ENCODE measurements at places on chromosomes 3 and 15. TPM values are rescaled to one million over a fixed set of nuclear protein-coding genes. Genes with fewer than 3 reads are reported as not detected.

DAPK2 gene
- 3.7 TPM for total RNA-seq

C3orf18 gene
- 2.3 TPM for total RNA-seq

DNAH12 gene
- total RNA-seq = 0.09 TPM

GOLGA8M gene
- 0.07 TPM for total RNA-seq

CELSR3 gene
- 4.6 TPM for total RNA-seq

ACAN gene
- total RNA-seq = 1.4 TPM

ZDHHC19 gene
- 0.35 TPM for total RNA-seq

NME9 gene
- total RNA-seq = not detected

FBXO40 gene
- total RNA-seq = not detected

PLCB2 gene
- 0.97 TPM for total RNA-seq

SPATA12 gene
- 0.29 TPM for total RNA-seq

LYZL4 gene
- not detected for total RNA-seq

CCNL1 gene
- total RNA-seq = 38.0 TPM

CACNA1D gene
- 0.55 TPM for total RNA-seq

SCAPER gene
- 3.7 TPM for total RNA-seq

CYB561D2 gene
- total RNA-seq = 18.1 TPM

LSMEM2 gene
- total RNA-seq = not detected

FRMD5 gene
- total RNA-seq = 2.1 TPM

HHLA2 gene
- total RNA-seq = 0.03 TPM

KNSTRN gene
- total RNA-seq = 46.8 TPM

SLC12A8 gene
- 2.3 TPM for total RNA-seq

IFRD2 gene
- 93.3 TPM for total RNA-seq

ZNF860 gene
- 1.5 TPM for total RNA-seq

SECISBP2L gene
- 7.5 TPM for total RNA-seq

CHCHD6 gene
- 20.2 TPM for total RNA-seq

CYP1A1 gene
- total RNA-seq = 1.2 TPM

GOLGA6L10 gene
- 0.50 TPM for total RNA-seq

TARS3 gene
- 6.6 TPM for total RNA-seq

DLL4 gene
- 2.9 TPM for total RNA-seq

TMEM207 gene
- total RNA-seq = not detected

LRRC15 gene
- 0.13 TPM for total RNA-seq

FGF12 gene
- 0.67 TPM for total RNA-seq

CLDN16 gene
- total RNA-seq = 0.16 TPM

GOLGA8T gene
- total RNA-seq = 1.6 TPM

APOD gene
- 1.8 TPM for total RNA-seq

ACOX2 gene
- 8.8 TPM for total RNA-seq

GMNC gene
- total RNA-seq = not detected

BCHE gene
- total RNA-seq = 1.1 TPM

MGA gene
- 5.7 TPM for total RNA-seq

SLC35G2 gene
- total RNA-seq = 21.9 TPM

BAHD1 gene
- total RNA-seq = 11.2 TPM

SNTN gene
- total RNA-seq = not detected

LRRIQ4 gene
- not detected for total RNA-seq

SPG21 gene
- total RNA-seq = 112 TPM

SLC22A14 gene
- 0.05 TPM for total RNA-seq

FMN1 gene
- 0.46 TPM for total RNA-seq

DPPA2 gene
- not detected for total RNA-seq

PLA2G4D gene
- not detected for total RNA-seq
